ENCODE measurements at places on chromosomes 4 and X.
A peak's percentile ranks its signal among the peaks of the same experiment; 100 is the strongest.

- peak; percentile 27 for DNase-seq
These were observed 689 bp upstream of the OGT start for GRCh38 chrX:71532078-71532752.

DNA sequence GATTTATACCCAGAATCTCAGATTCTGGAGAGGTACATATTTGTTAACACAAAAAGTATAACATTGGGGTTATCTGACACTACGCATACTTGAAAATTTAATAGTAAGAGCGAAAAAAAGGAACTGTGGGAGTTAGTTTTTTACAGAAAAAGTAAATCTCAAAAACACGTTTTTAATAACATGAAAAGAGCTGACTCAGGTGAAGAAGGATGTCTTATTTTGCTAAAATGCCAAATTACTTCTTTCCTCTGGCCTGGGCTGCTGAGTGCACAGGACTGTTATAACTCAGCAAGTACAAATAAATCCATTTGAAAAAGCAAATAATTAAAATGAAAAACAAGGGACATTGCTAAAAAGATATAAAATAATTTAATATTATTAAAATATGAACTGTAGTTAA lies 1322.9 kb downstream of the ARAP2 start:
- no peak for DNase-seq

GRCh38 chrX:150610446-150610845 lies 42.0 kb downstream of the MTM1 start:
- no peak for DNase-seq

GRCh38 chr4:90888571-90888970 lies 761.4 kb downstream of the CCSER1 start:
- no peak for DNase-seq

DNA sequence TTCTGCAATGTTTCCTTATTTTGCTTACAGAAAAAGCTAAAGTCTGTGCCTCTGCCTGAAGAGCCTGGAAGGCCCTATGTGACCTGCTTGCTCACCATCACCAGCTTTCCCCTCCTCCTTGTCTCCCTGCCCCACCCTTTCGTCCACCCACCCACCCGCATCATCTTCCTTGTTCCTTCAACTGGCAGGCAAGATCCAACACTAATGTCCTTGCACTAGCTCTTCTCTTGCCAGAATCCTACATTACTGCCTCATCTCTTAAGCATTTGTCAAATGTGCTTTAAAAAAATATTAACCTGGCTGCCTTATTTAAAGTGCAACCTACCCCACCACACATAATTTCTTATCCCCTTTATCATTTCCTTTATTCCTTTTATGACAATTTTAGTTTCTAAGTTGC lies 165.1 kb upstream of the PPP3CA start:
- DNase-seq = no peak

- no peak for DNase-seq
These were observed 58.3 kb upstream of the SMIM31 start for GRCh38 chr4:164695650-164696049.

DNA sequence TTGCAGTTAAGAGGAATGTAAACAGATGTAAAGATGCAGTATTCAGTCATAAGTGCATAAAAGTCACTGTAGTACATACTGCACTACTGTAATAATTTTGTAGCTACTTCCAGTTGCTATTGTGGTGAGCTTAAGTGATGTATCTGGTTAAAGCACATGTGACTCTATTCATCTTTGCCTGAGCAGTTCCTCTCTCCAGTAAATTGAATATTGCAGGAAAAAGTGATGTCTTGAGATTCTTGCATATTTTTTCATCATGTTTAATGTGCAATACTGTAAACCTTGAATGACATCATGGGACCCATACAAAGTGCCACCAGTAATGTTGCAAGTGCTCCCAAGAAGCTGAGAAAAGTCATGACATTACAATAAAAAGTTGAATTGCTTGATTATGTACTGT lies 9.6 kb downstream of the UBA6 start:
- no peak for DNase-seq

GRCh38 chrX:155094468-155095061 lies 23.3 kb downstream of the BRCC3 start:
- peak; percentile 2 for DNase-seq

DNA sequence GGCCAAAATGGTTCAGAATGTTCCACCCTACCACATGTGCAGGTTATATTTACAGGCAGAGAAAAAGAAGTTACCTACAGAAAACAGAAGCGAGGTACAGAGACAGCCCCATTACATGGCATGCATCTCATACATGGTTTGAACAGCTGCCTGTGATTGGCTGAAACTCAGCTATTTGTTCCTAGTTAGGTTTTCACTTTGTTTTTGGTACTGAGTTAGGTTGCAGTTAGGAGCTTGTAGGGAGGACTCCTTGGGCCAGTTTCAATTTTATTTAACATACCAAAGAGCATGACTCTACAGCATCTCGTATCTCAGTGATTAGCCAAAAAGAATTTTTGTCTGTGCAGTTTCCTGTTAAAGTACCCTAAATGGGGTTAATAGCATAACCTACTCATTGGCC lies 392.0 kb downstream of the MAPK10 start:
- DNase-seq = no peak

DNA sequence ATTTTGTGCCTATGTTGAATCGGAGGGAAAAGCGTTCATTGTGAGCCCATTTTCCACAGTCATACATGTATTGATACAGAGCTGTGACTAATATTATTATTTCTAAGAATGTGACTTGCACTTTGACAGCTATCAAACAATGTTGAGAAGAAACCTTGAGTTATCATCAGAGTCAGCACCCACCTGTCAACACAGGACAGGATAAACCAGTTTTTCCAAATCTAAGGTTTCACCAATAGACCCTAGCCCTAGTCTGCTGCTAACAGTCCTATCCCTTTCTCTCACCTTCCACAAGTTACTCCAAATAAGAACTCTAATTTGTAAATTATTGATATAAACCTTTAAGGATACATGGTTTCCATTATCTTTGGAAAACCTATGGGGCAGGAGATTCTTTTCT lies 47.7 kb upstream of the DHX15 start:
- no peak for DNase-seq

DNA sequence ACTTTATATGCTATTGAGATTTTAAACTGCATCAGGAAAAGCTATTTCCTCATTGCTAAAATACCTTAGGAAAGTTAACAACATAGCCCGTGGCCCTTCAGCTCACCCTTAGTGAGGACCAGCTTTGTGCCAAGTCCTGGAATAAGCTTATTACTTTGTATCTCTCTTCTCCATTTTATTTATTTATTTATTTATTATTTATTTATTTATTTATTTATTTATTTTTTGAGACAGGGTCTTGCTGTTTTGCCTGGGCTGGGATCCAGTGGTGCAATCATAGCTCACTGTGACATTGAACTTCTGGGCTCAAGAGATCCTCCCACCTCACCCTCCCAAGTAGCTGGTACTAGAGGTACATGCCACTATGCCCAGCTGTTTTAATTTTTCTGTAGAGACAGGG lies 6.3 kb downstream of the RHOXF1 start:
- no peak for DNase-seq

DNA sequence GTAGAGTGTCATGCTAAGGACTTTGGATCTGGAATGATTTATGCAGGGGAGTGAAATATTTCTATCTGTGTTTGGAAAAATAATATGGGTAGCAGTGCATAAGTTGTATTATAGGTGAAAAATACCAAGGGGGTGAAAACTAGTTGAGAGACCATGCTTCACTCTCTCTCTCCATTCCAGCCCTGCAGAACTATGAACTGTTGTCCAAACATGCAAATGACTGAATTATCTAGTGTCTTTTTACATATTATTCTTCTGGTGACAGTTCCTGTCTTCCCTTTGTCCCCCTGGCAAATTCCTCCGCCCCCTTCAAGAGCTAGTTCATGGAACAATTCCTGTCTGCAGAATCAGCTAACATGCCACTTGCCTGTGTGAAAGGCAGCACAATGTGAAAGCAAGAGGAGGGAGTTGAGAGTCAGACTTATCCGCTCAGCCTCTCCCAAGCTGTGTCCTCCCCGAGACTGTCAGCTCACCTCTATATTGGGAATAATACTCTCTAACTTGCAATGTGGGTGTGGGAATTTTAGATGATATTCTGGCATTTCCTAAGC lies 2.3 kb downstream of the PF4 start:
- no peak for DNase-seq

DNA sequence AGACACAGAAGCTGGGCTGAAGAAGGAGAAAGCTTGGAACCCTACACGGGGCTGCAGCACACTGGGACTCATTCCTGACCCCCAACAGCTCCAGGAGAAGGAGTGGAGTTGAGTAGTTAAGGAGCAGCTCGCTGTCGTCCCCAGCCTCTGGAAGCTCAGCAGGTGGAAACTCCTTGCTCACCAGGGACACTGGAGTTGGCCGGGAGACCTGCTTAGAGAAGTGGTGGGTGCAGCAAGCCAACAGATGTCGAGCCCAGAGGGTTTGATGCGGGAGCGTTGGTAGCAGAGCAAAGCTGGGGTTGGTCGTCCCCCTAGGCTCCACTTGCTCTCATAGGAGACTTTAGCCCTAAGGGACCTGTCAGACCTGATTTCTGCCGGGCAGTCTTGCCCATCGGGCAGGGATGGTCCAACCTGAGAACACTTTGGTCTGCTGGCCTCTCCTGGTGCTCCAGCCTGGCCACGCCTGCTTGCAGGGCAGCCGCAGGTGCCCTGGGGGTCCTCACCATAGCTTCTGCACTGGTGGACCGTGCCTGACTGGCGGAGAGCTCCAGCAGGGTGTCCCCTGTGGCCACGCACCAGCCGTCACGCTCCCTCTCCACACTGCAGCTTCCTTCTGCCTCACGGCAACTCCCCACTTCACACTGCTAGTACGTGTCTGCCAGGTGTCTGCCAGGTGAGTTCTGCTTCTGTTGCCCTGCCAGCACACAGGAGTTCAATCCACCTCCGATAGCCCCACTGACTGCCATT lies 353.7 kb downstream of the GASK1B start:
- no peak for DNase-seq

DNA sequence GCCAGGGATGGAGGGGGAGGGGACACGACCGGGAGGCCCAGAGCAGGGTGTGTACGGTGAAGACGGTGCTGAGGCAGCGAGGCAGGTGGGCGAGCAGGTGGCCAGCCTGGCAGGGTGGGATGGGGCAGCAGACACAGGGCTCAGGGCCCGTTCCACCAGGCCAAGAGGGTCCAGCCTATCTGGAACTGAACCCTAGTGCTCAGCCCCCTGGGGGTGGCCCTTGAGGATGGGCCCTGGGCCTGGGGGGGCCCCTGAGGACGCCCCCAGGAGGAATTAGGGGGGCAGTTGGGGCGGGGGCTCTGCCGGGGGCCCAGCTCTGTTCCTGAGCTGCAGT lies 3.0 kb upstream of the HGFAC start:
- no peak for DNase-seq

GRCh38 chr4:102687373-102687981 lies 73.3 kb downstream of the MANBA start:
- no peak for DNase-seq

- DNase-seq = no peak
These were observed 92.4 kb downstream of the SLITRK2 start for GRCh38 chrX:145910017-145910416.

DNA sequence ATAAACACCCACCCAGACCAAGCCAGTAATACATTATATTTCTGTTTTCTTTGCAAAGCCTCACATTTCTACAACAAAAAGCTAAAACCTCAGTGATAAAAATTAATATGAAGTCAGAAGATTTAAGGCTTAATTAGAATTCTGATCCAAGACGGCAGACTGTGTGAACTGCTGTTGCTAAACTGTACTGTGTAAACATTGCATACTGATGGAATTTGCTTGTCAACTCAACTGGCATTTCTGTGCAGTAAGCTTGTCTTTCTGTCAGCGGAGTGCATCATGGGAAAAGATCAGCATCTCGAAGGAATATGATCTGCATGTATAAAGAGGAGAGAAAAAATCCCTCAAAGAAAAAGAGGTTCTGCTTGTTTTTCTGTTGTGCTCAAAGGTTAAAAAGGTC lies 69.4 kb upstream of the SPANXB1 start:
- no peak for DNase-seq

- no peak for DNase-seq
These were observed 3.5 kb downstream of the PCSK1N start for GRCh38 chrX:48831909-48832291.

DNA sequence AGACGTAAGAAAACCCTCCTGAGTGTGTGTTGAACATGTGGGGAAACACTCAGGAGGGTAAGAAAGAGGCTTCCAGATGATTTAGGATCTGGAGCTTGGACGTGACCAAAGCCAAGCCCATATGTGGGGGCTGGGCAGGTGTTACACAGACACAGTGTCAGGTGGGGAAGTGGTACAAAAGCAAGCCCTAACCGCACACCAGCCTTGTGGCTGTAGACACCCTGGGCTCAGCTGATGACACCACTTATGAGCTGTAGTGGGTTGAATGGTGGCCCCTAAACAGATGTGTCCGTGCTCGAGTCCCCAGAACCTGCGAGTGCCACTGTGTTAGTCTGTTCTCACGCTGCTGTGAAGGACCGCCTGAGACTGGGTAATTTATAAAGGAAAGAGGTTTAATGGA lies 25.0 kb upstream of the NSG1 start:
- DNase-seq = no peak

GRCh38 chr4:100590325-100590724 lies 72.5 kb upstream of the EMCN start:
- no peak for DNase-seq

DNA sequence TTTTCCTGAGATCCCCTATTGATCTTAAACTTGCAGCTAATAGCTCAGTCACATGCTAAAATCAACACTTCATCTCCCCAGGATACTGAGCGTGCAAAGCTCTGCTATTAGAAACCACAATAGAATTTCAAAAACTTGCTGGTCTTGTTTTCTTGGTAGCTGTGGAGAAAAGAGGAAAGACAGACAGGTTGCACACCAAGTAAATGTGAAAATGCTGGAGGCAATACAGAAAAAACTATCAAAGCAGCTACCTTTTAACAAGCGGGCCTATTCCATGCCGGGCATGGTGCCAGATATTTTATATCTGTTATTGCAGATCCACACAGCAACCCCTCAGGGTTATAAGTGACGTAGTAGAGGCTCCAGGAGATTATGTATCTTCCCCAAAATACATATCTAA lies 171.9 kb downstream of the DCTD start:
- DNase-seq = no peak

- no peak for DNase-seq
These were observed 59.7 kb upstream of the RASGEF1B start for GRCh38 chr4:81531410-81531809.

GRCh38 chrX:85114776-85115175 lies 111.1 kb downstream of the APOOL start:
- DNase-seq = no peak

GRCh38 chr4:73945140-73945539 lies 36.7 kb downstream of the PF4 start:
- no peak for DNase-seq

DNA sequence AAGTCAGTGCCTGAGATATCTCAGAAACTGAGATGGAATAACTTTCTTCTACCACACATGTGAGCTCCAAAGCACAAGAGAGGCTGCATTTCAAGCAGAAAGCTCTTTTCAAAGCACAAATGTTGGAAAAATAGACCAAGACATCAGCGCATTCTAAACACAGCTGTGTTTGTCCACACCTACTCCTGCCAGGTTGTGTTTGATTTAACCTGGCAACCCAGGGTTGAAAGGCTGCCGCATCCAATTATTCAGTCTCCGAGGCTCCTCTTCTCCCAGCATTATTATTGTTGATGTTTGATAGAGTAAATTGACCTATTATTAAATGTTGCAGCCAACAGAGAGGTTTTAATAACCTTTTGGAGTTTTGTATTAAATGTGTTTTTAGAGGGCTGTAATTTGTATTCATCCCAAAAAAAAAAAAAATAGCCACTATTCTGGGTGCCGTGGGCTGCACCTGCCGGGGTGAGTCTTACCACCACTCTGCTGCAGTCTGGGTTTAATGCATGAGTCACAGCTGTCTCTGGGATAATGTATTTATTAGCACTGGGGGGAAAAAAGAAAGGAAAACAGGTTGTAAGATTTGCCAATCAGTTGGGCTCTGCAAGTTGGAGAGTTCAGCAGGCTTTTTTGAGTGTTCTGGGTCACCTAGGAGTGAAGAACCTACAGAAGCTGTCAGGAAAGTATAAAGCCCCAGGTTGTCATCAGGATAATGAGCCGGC lies 105.2 kb upstream of the NOCT start:
- peak; percentile 77 for DNase-seq

Data from NCI-H2227 treated with DMSO at 0.1 percent for 48 hours (cell line).